ENCODE measurements at places on chromosomes 3 and 15.

GRCh38 chr3:14377838-14378169 is 24.6 kb upstream of the SLC6A6 start:
- no peak for DNase-seq

GRCh38 chr15:41115652-41116115 is 396 bp downstream of the INO80 start:
- DNase-seq, result peak; percentile 20

DNA sequence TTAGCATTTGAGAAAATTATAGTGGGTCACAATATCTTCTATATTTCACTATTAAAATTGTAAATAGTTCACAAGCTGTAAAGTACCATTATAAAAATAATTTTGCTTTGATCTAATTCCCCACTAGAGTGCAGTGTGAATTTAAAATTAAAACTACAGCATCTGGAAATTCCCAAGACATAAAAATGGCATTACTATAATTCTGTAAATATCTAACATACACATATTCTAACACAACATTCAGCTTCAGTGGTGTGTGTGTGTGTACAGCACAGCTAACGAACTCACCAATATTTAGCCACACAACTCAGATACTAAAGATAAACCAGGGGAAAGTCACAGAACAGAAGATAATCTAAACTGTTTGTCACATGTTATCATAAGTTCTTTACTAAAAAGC is 424.9 kb upstream of the ZNF385D start:
- peak; percentile 6 for DNase-seq

DNA sequence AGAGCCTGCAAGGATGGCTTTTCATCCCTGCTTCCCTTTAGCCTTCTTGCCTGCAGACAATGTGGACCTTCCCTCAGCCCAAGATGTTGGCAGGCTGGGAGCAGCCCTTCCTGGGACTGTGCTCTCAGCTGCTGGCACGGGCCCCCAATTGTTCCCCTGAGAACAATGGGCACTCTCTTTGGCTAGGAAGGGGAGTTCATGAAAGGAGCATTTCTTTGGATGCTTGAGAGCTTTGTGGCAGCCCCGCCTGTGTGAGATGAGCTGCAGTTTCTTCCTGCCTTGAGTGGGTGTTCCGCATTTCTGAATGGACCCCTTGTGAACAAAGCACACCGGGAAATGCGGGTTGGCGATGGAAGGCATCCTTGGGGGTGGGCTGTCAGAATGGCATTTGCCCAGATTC is 35.0 kb upstream of the BSN start:
- no peak for DNase-seq

- DNase-seq, result no peak
Observed at GRCh38 chr15:42933886-42934667, 13.5 kb upstream of the TTBK2 start.

- DNase-seq, result no peak
Observed at GRCh38 chr3:174318181-174318580, 541.0 kb upstream of the NAALADL2 start.

DNA sequence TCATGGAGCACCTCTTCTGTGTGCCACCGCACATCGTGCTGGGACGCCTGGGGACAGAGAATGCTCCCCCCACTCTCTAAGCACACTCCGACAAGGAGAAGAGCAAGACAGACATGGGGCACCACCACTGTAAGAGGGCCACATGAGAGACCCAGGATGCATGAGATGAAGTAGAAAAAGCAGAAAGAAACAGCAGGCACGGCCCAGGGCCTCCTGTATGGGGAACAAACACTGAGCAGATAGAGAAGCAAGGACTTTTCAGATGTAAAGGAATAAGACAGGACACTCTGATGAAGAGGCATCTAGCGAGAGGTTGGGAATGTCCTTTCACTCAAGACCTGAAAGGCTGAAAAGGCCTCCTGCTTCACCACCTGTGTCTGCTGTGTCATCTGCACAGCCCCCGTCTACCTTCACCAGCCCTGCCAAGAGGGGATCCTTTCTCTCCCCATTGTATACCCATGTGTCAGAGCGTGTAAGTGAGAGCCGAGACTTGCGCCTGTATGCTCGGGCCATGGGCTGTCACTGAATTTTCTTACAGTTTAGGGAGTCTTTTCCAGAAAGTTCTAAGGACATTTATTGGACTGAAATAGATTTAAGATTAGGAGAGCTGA is 125.6 kb downstream of the LRRK1 start:
- no peak for DNase-seq

DNA sequence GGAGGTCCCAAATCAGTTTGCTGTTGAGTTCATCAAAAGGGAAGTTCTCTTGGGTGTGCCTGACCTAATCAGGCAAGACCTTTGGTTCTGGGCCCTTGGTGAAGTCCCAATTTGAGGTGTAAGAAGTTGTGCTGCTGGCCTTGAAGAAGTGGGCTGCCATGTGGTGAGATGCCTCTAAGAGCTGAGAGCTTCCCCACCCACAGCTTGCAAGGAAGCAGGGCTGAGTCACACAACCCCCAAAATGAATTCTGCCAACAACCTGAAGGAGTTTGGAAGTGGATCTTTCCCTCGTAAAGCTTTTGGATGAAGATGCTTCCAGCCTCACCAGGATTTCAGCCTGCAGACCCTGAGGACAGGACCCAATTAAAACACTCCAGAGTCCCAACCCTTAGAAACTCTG is 129.3 kb upstream of the NSMCE3 start:
- no peak for DNase-seq

- DNase-seq, result no peak
Observed at GRCh38 chr3:4693620-4694019, 200.5 kb downstream of the ITPR1 start.

DNA sequence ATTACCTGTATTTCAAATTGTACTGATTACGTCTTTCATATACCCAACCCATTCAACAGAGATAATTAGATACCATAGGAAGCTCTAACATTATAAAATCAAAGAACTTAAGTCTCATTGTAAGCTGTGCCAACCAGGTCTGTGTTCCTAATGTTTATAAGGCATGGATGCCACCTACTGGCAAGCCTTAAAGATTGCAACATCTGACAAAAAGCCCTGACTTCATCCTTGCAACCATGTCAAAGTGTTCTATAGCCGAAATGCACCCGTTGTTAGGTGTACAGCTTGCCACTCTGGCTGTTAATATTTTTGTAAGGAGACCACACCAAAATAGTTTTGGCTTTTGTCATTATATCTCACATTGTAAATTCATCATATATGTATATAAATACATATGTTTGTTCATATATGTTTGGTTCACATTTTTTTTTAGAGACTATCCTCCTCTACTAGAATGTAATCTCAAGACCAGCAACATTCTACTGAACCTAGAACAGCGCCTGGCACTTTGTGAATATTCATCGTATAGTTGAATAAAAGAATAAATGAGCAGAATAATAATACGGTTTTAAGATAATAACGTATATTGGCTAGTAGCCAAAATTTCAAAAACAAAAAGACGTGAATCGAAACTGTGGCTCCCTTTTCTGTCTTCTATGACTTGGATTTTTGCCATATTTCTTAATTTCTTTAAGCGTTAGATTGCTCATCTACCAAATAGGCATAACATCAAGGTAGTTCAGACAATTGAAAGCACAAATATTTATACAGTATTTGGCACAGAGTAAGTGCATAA is 258.1 kb downstream of the TBL1XR1 start:
- DNase-seq, result peak; percentile 94

- DNase-seq, result no peak
Observed at GRCh38 chr15:34883633-34884032, 85.9 kb downstream of the AQR start.

DNA sequence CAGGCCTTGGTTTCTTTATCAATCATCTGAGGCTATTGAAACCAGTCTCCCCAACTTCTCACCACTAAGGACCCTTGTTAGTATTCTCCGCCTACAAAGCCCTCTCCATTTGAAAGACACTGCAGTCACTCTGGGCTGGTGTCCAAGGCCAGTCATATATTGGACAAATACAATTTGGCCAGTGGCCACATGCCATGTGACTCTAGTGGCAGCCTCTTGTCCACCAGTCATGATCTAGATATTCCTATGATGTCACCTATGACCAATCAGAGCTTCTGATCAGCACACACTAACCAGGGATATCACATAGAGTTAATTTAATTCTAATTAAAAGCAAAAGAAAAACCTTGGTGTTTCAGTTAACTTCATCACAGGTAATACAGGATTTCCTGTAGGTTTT is 68.2 kb downstream of the RAB11A start:
- DNase-seq, result no peak

DNA sequence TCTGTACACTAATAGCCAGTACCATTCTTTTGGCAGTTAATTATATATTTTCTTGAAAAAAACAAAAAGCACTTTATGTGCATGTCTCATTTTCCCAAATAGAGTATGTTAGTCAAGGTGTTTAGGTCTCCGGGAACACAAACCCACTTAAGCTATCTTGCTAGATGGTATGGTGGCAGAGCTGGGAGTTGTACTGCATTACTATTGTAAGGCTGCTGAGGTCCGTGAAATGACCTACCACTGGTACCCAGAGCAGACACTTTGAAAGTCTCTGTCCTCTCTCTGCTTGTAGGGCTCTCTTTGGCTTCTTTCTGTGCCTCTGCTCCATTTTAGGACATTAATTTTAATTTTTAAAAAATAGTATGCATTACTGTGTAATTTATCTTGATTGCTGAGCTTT is 8.8 kb downstream of the TMOD3 start:
- no peak for DNase-seq

GRCh38 chr15:92616621-92617548 is 38.7 kb downstream of the FAM174B start:
- DNase-seq, result no peak

DNA sequence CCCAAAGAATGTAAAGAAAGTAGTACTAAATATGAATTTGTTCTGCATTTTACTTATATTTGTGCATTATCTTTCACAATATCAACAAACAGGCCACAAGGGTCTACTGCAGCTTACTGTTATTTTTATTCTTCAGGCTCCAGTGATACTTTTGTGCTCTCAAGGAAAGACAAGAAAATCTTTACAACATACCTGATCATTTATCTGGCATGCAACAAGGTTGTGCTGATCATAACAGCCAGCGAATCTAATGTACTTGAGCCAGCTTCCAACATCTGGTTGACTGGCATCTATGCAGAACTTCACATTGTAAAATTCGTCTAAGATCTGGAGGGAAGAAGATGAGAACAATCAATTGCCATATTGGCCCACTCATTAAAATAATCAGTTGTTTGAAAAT is 520.0 kb downstream of the MECOM start:
- DNase-seq, result no peak

GRCh38 chr15:86159468-86159867 is 79.8 kb downstream of the AGBL1 start:
- DNase-seq, result no peak

- peak; percentile 74 for DNase-seq
Observed at GRCh38 chr3:141050576-141051442, at the start of gene SPSB4. Gene SPSB4, plus strand, starts transcription at chr3:141051347. Its CDS starts 14,758 bp downstream, at chr3:141066105.

- DNase-seq, result no peak
Observed at GRCh38 chr3:148999806-149000205, 8.5 kb downstream of the GYG1 start.

- peak; percentile 87 for DNase-seq
Observed at GRCh38 chr3:134650431-134651346, at the start of gene KY. Gene KY, minus strand, starts transcription at chr3:134651022. Its CDS starts 62 bp downstream, at chr3:134650960.

GRCh38 chr3:196458063-196458462 is 25.8 kb upstream of the UBXN7 start:
- no peak for DNase-seq

DNA sequence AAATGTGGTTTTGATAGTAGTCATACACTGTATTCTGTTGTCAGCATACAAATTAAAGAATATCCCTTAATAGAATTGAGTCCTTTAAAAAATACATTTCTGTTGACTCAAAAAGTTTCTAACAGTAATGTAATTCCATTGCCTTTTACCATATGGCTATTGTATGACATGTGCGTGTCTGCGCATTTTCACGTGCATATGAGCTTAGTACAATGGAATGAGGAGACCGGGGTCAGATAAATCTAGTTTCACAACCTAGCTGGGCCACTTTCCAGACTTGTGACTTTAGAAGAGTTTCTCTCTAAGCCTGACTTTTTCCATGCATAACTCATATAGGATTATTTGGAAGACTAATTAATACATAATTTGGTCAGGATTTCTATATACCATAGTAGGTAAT is 38.7 kb downstream of the ZBTB38 start:
- no peak for DNase-seq

DNA sequence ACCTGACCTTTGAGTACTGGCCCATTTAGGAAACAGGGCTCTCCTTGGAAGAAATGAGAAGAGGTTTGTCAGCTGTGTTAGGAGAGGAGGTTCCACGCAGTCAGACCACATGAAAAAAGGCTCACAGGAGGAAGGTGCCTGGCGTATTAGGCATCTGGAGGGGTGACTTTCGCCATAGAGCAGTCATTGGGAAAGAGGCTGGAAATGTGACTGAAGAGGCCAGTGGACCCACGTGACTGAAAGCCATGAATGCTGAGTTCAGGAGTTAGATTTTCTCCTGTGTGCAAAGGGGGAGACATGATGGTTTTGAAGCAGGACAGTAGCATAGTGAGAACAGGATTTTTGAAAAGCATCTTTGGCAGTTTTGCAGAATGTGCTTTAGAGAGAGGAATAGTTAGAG is 29.7 kb upstream of the RNF7 start:
- DNase-seq, result no peak

DNA sequence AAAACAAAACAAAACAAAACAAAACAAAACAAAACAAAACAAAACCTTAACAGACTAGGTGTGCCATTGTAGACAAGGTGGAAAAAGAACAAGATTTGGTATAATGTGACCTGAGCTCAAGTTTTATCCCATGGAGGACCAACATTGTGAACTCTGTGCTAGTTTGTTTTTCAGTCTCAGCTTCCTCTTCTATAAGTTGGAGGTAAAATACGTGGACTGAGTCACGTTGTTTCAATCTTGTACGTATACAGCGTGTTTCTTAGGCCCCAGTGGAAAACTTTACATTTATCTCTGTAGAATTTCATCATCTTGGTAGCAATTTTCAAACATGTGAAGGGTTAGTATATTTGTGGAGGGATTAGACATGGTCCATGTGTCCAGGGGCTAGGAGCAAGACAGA is 261.6 kb downstream of the CD47 start:
- DNase-seq, result no peak
